ENCODE measurements at places on chromosomes 12 and 14.
A peak's percentile ranks its signal among the peaks of the same experiment; 100 is the strongest.

- no peak overlapping the region for H3K27ac ChIP-seq
- no peak for DNase-seq
- H3K36me3 ChIP-seq, result no peaks in the 10 kb centered on the region
- no peaks in the 10 kb centered on the region for H3K27me3 ChIP-seq
- H3K4me1 ChIP-seq, result no peaks in the 10 kb centered on the region
- no peak overlapping the region for H3K4me3 ChIP-seq
These were observed 135.1 kb downstream of the SNAPC1 start for GRCh38 chr14:61897300-61897699.

GRCh38 chr14:81478446-81478845, 55.2 kb downstream of the SEL1L start:
- no peak overlapping the region for H3K27ac ChIP-seq
- DNase-seq, result no peak
- H3K4me1 ChIP-seq, result no peaks in the 10 kb centered on the region
- H3K27me3 ChIP-seq, result no peaks in the 10 kb centered on the region

DNA sequence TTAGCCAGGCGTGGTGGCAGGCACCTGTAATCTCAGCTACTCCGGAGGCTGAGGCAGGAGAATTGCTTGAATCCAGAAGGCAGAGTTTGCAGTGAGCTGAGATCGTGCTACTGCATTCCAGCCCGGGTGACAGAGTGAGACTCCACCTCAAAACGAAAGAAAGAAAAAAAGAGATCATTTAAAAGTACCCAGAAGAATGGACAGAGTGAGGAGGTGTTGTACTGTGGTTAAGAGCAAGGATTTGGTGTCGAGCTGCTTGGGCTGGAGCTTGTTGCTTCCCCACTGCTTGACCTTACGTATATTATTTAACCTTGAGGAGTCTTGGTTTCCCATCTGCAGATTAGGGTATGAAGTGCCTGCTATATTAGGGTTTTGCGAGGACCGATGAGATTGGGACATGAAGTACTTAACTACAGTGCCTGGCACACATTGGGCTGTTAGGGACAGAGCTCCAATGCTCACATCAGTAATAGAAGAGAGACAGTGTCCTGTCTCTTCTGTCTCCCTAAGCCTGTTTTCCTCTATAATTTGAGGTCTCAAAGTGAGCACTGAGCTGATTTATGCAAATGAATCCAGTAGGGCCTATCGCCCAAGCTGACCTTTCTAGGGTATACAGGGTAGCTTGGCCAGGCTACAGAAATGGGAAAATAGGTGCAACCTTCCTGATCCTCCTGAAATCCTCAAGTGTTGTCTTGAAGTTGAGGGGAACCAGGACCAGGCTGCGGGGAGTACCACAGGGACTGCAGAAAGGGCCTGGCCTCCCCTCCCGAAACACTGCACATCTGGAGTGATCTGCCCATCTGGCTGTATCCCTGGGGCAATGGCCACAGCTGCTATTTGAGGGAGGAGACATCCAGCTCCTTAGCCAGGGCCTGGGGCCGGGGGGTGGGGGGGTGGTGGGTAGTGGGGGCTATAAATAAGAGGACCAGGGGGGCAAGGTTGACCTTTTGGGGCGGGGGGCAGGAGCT, 8.6 kb upstream of the HDAC7 start:
- H3K27me3 ChIP-seq, result no peaks in the 10 kb centered on the region
- H3K27ac ChIP-seq, result peak overlapping the region; percentile 77
- no peak overlapping the region for H3K4me3 ChIP-seq
- H3K4me1 ChIP-seq, result peaks cover 64% of the 10 kb centered on the region

DNA sequence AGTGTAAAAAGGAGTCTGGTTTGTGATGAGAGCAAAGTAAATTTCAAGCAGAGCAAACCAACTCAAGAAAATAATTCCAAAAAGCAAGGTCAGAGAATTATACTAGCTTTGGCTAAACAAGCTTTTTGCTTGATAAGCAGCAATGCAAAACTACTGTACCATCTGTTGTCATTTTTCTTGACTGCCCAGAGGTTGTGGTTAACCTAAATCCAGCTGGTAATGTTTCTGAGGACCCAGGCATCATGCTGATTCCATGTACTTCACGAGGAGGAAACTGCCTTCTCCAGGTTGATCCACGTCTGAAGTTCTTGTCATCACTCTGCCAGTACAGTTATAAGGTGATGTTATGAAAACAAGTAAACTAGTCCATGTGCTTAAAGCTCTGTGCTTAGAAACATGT, 185.2 kb downstream of the ACSS3 start:
- H3K36me3 ChIP-seq, result no peaks in the 10 kb centered on the region
- no peak for DNase-seq
- H3K4me1 ChIP-seq, result no peaks in the 10 kb centered on the region
- H3K27me3 ChIP-seq, result no peaks in the 10 kb centered on the region

DNA sequence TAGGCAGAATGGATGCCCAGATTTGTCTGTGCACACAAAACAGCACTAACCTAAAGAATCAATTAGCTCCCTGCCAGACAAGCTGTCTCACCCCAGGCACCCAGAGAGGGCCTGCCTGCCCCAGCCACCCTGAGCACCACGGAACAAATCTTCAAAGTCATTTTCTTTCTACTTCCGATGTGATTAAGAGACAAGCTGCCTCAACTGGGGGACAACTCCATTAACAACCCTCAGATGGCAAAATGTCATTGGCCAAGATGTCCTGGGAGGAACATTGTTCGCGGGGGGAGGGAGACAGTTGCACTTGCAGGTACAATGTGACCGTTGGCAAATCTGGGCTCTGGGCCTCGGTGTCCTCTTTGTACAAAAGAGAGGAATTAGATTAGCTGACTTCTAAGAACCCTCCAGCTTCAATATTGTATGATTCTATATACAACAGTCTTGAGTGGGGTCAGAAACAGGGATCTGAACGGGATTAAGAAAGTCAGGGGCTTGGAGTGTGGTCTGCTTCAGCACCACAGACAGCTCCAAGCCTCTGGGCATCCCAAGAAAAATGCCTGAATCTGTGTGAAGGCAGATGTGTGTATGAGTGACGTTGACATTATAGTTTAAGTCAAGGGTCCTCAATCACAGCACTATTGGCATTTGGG, 42.8 kb upstream of the CMKLR1 start:
- H3K27me3 ChIP-seq, result no peaks in the 10 kb centered on the region
- H3K4me3 ChIP-seq, result no peak overlapping the region
- H3K27ac ChIP-seq, result no peak overlapping the region
- H3K36me3 ChIP-seq, result no peaks in the 10 kb centered on the region
- DNase-seq, result peak; percentile 55

Data from stomach (tissue), 19 donors.